IMR-90 (cell line): ENCODE measurements at places on chromosomes 1 and 21. TPM values are rescaled to one million over a fixed set of nuclear protein-coding genes. Genes with fewer than 3 reads are reported as not detected.

DNA sequence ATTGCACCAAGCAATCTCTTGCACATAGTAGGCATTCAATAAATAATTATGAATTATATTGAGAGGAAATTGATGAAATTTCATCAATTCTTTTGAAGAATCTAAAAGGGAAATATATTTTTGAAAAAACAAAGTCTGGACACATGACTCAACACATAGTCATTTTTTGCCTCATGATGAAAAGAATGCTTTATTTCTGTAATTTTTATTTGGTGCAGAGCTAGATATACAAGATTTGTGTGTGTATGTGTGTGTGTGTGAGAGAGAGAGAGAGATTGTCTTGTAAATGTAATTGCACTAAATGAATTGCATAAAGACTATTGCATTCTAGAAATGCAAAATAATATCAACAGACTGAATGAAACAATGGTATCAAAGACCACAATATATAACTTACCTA lies 206.2 kb upstream of the C1orf87 start:
- H3K4me3 ChIP-seq: no peak overlapping the region
- H3K4me1 ChIP-seq: no peaks in the 10 kb centered on the region
- H3K27ac ChIP-seq: no peak overlapping the region
- H3K27me3 ChIP-seq: no peaks in the 10 kb centered on the region
- peak; percentile 6 for DNase-seq
- H3K36me3 ChIP-seq: no peaks in the 10 kb centered on the region

DNA sequence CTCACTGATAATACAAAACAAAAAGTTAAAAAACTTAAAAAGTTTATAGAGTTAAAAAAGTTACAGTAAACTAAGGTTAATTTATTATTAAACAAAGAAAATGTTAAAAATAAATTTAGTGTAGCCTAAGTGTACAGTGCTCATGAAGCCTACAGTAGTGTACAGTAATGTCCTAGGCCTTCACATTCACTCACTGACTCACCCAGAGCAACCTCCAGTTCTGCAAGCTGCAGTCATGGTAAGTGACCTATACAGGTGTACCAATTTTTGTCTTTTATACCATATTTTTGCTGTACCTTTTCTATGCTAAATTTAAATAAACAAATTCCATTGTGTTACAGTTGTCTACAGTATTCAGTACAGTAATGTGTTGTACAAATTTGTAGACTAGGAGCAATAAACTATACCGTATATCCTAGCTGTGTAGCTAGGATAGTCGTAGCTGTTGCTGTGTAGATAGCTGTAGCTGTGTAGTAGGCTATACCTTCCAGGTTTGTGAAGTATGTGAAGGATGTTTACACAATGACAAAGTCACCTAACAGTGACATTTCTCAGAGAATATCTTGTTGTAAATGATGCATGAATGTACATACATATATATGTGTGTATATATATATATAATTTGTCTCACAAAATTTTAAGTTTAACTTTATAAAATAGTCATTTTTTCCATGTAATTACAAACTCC lies 140.2 kb downstream of the TGFB2 start:
- no peaks in the 10 kb centered on the region for H3K36me3 ChIP-seq
- H3K4me1 ChIP-seq: peaks cover 12% of the 10 kb centered on the region
- H3K27me3 ChIP-seq: no peaks in the 10 kb centered on the region
- DNase-seq: peak; percentile 49

DNASE2B gene
- total RNA-seq: not detected in 2 replicates

PTPN7 gene
- not detected in 2 replicates for total RNA-seq

DNA sequence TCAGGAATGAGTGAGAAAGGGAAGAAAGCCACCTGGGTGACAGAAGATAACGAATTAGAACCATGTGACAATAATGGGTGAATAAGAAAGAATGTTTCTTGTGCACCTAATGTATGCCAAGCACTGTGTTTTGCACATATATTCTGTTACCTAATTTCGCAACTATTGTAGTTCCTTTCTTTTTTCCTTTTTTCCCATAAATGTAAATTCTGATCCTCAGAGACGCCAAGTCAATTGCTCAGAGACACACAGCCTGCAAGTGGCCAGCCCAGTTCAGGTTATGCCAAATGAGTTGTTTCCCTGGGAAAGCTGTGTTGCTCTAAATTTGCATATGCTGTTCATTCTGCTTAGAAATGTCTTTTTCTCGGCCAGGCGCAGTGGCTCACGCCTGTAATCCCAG lies 1.7 kb upstream of the RSPO1 start:
- H3K4me3 ChIP-seq: no peak overlapping the region
- no peaks in the 10 kb centered on the region for H3K4me1 ChIP-seq

OR2T6 gene
- total RNA-seq: not detected in 2 replicates

DNA sequence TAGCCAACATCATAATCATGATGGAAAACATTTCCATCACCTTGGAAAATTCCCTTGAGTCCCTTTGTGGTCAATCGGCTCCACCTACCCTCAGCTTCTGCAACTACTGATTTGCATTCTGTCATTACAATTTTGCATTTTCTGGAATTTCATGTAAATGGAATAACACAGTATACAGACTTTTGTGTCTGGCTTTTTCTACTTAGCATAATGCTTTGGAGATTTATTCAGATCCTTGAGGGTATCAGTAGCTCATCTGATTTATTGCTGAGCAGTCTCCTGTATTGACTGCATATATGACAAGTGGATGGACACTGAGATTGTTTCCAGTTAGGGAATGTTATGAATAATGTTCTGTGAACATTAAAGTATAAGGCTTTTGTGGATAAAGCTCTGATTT lies 358.3 kb downstream of the USP25 start:
- no peak overlapping the region for H3K4me3 ChIP-seq
- H3K36me3 ChIP-seq: no peaks in the 10 kb centered on the region

LAPTM5 gene
- total RNA-seq: under 0.01 TPM in 1 of 2 replicates, not detected in the other

DNA sequence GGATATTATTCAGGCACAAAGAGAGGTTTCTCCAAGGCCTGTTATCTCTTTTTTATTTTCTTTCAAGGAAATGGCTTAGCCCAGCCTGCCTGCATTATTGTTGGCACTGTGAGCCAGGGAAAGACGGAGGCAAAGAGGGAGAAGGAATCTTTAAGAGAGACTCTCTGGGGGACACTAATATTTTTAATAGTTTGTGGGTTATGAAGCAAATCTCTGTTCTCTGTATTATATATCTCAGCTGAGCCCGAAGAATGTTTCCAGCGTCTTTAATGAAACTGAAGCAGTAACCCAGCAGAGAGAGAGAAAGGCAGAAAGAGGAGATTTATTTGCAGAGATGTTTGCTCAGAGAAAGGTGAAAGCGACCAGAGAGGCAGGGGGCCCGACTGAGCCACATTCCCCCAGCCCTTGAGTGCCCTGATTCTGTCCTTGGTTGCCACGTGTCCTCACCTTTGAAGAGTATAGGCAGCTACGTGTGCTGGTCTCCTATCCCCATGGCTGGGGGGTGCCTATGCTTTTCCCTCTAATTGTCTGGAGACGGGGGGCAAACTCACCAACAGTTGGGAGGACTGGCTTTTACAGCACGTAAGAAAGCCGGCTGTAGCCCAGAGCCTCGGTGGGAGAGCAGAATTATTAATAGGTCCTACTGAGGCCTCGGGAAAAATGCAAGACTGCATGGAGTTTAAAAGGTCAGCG lies 166.4 kb downstream of the TRABD2B start:
- H3K27ac ChIP-seq: no peak overlapping the region
- no peaks in the 10 kb centered on the region for H3K36me3 ChIP-seq
- no peak overlapping the region for H3K4me3 ChIP-seq
- no peaks in the 10 kb centered on the region for H3K4me1 ChIP-seq

FCRL6 gene
- total RNA-seq: not detected in 2 replicates

CHRM3 gene
- total RNA-seq: not detected in 2 replicates

GRCh38 chr21:21200103-21200938 lies 202.1 kb downstream of the NCAM2 start:
- H3K4me1 ChIP-seq: peaks cover 11% of the 10 kb centered on the region
- DNase-seq: peak; percentile 99
- H3K27ac ChIP-seq: peak overlapping the region; percentile 96

HSPA6 gene
- total RNA-seq: 0.54 and 0.56 TPM in 2 replicates

NPR1 gene
- not detected in 2 replicates for total RNA-seq

DNA sequence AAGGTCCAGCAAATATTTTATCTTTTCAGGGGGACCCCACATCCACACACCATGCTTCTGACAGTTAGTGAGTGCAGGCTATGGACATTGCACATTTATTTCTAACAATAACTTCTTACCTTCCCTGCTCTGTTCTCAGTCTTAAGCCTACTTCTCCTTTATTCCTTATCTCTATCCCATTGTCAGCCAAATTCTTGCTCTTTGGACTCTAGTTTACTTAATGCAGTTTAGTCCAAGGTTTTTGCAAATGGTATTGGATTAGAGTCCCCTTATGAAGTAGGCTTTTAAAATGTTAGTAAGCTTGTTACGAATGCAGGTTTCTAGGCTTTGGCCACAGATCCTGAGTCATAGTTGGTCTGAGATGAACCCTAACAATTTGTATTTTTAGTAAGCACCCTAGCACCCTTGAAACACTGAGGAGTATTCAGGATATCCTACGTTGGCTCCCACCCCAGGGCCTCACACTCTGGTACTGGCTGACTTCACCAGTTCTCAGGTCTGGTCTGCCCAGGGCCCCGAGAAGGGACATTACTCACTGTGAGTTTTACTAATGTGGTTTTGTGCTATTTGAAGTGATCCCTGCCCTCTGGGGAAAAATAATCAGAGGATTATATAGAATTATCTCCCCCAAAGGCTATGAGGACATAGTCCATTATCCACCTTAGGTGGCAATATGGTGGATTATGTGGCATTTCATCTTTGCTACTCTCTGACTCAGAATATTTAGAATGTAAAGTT lies 239.5 kb downstream of the TGFB2 start:
- no peak overlapping the region for H3K4me3 ChIP-seq
- H3K27ac ChIP-seq: no peak overlapping the region
- peak; percentile 47 for DNase-seq
- H3K4me1 ChIP-seq: peaks cover 7% of the 10 kb centered on the region

PIGR gene
- total RNA-seq: not detected in 2 replicates

DNA sequence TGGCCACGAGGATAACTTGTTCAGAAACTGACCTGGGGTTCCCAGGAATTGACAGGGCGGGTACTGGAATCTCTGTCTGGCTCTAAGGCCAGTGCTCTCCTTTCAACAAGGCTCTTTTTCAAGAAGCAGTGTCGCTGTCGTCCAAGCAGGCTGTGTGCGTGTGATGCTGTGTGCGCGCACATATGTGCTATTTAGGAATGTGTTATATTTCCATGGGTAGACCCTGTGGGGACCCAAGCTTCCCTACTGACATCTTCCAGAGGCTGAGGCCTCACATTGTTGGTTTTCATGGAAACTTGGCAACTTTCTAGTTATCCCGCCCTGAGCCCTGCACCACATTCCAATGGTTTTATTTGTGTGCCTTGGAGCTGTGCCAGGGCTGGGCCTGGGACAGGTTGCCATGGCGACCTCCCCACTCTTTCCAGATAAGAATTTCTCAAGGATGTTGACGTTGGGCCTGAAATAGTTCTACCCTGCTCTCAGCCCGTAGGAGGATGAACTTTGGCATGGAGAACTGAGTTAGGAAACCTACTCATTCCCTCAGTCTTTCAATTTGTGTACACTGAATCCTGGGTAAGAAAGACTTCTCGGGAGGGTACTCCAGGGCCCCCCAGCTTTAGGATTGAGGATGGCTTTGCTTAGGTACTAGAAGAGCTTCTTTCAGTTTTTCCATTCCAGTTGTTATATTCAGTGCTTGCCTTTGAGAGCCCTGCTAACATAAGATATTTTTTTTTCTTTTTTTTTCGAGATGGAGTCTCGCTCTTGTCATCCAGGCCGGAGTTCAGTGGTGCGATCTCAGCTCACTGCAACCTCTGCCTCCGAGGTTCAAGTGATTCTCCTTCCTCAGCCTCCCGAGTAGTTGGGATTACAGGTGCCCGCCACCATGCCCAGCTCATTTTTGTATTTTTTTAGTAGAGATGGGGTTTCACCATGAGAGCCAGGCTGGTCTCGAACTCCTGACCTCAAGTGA lies 38.8 kb upstream of the SRSF10 start:
- H3K27me3 ChIP-seq: no peaks in the 10 kb centered on the region
- DNase-seq: peak; percentile 99
- H3K4me3 ChIP-seq: no peak overlapping the region
- H3K36me3 ChIP-seq: no peaks in the 10 kb centered on the region
- peaks cover 26% of the 10 kb centered on the region for H3K4me1 ChIP-seq
- peak overlapping the region; percentile 81 for H3K27ac ChIP-seq

LCE1E gene
- not detected in 2 replicates for total RNA-seq

C1QB gene
- not detected in 2 replicates for total RNA-seq

GRCh38 chr1:241356187-241356518 lies 852 bp downstream of the RGS7 start:
- DNase-seq: no peak
- H3K4me1 ChIP-seq: no peaks in the 10 kb centered on the region
- peaks cover 13% of the 10 kb centered on the region for H3K27me3 ChIP-seq

DNA sequence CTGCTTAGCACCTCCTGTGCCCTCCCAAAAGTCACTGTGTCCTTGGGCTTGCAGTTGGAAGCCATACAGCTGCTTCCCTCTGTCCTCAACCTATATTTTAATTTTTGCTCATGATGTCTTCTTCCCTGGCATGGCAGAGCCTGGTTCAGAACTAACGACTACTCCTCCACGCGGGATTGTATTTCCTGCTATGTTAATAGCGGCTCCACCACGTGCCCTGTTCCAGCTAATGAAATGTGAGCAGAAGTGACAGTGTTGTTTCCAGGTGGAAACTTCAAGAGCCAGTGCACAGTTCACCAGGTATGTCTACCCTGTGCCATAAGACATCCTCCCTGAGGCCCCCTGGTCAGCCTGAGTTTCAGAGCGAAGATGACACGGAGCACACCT lies 52.1 kb downstream of the DHRS3 start:
- H3K4me3 ChIP-seq: no peak overlapping the region
- DNase-seq: no peak
- peaks cover 27% of the 10 kb centered on the region for H3K36me3 ChIP-seq
- peaks cover 3% of the 10 kb centered on the region; the same call in 1 of the 2 replicates for H3K4me1 ChIP-seq
- no peaks in the 10 kb centered on the region for H3K27me3 ChIP-seq

DNA sequence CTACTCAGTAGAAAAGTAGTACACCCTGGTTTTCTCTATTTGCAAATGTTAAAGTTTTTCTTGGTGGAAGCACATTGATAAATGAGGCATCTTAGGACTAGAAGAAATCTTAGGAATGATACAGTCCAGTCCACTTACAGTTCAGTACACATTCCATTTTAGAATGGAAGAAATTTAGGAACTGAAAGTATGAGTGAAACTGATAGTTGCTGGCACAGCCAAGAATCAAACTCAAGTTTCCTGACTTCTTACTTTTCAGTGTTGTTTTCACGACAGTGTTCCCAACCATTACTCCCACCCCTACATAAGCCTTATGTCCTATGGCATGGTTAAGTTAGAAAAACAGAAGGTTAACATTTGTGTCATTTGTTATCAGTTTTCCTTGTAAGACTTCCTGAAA lies 258.5 kb downstream of the BACH1 start:
- H3K27me3 ChIP-seq: no peaks in the 10 kb centered on the region
- no peak overlapping the region for H3K4me3 ChIP-seq
- DNase-seq: no peak
- peaks cover 6% of the 10 kb centered on the region for H3K4me1 ChIP-seq

DNA sequence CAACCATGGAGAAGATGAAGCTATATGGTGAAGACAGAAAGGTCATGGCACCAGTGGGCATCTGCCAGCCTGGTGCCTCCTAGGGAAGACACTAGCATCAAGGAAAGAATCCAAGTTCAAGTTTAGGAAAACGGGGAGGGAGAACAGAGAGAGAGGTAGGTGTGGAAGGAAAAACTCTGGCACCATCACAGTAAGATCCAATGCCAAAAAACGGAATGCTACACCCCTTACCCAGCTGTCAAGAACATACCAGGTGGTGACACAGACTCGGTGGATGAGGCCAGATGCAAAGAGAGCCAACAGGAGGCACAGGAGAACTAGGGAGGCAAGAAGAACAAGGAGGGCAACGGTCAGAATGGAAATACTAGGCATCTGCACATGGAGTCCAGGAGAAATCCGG lies 3.6 kb downstream of the KRTCAP2 start:
- H3K27ac ChIP-seq: no peak overlapping the region
- no peak for DNase-seq
- H3K4me1 ChIP-seq: peaks cover 4% of the 10 kb centered on the region
- H3K27me3 ChIP-seq: peaks cover 6% of the 10 kb centered on the region; the same call in 1 of the 2 replicates
